ENCODE measurements at places on chromosomes 7 and 10. TPM values are rescaled to one million over a fixed set of nuclear protein-coding genes. Genes with fewer than 3 reads are reported as not detected.

SPDYE9 gene
- not detected for polyA plus RNA-seq

BAMBI gene
- polyA plus RNA-seq = 0.44 TPM

SPACDR gene
- polyA plus RNA-seq = 0.25 TPM

DNA sequence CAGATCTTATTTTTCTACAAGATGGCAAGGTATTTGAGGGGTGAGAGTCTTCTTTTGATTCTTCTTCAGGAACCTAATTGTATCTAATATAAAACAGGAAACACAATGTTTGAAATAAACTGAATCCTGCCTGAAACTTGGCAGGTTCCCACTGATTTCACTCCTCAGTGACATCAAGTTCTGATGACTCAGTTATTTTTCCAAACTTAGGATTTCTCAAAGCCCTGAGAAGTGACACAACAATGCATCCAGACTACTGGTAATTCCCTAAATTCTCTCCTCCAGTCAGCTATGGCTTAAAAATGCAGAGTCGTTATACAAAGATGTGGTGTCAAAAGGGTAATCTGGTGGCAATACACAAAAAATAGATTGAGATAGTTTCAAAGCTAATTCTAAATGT lies 80.9 kb downstream of the ABLIM1 start:
- no peak for DNase-seq

GRCh38 chr7:135773464-135773863 lies 24.9 kb upstream of the FAM180A start:
- no peak for DNase-seq

GRCh38 chr10:31622978-31623377 lies 304.0 kb downstream of the ZEB1 start:
- no peak for DNase-seq
